H9 (cell line): ENCODE measurements at places on chromosomes 7 and 10.

DNA sequence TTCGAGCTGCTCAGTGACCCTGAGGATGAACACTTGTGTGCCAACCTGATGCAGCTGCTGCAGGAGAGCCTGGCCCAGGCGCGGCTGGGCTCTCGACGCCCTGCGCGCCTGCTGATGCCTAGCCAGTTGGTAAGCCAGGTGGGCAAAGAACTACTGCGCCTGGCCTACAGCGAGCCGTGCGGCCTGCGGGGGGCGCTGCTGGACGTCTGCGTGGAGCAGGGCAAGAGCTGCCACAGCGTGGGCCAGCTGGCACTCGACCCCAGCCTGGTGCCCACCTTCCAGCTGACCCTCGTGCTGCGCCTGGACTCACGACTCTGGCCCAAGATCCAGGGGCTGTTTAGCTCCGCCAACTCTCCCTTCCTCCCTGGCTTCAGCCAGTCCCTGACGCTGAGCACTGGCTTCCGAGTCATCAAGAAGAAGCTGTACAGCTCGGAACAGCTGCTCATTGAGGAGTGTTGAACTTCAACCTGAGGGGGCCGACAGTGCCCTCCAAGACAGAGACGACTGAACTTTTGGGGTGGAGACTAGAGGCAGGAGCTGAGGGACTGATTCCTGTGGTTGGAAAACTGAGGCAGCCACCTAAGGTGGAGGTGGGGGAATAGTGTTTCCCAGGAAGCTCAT lies 1.1 kb downstream of the DDIT4 start:
- peak; percentile 75 for DNase-seq

DNA sequence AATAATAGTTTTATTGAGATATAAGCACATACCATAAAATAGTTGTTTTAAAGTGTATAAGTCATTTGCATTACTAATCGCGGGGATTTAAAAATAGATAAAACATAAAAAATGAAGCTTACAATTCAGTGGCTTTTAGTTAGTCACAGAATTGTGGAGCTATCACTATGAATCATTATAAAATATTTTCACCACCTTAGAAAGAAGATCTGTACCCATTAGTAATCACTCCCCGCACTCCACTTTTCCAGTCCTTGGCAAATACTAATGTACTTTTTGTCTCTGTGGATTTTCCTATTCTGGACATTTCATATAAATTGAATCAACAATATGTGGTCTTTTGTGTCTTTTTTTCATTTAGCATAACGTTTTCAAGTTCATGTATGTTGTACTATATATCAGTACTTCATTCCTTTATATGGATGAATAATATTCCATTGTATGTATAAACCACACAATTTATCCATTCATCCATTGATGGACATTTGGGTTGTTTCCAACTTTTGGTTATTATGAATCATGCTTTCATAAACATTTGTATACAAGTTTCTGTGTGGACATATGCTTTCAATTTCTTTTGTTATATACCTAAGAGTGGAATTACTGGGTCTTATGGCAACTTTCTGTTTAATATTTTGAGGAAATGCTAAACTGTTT lies 162.5 kb downstream of the MAGI2 start:
- no peak for DNase-seq

- DNase-seq, result no peak
Measured at GRCh38 chr7:135789956-135790355, 41.3 kb upstream of the FAM180A start.

DNA sequence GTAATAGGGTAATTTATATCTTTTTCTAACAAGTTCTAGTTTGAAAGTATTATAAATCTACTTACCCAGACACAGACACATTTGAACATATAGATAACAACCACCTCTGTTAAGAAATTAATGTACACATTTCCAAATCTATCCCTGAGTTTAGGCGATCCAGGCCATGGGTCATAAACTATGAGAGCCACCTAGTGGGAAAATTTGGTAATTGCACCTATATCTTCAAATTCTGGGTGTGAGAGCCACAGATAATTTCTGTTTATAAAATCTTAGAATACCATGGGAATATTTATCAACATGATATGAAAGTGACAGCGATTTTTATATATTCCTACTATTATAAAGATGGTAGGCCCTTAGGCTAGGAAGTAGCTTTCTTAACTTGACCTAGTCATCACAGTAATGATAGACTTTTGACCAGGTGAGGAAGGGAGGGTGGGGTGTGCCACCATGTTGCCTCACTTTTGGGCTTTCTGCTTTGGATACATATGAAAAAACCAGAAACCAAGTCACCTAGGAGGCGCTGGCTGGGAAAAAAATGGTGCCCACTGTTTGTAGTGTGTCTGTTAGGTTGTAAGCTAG lies 8.0 kb upstream of the EPHA1 start:
- DNase-seq, result no peak

- DNase-seq, result no peak
Measured at GRCh38 chr7:30331338-30331737, 46.9 kb downstream of the ZNRF2 start.

GRCh38 chr10:51918440-51918839 lies 219.0 kb upstream of the CSTF2T start:
- no peak for DNase-seq

- no peak for DNase-seq
Measured at GRCh38 chr7:29039821-29040578, 81.9 kb upstream of the TRIL start.

- no peak for DNase-seq
Measured at GRCh38 chr10:96306516-96306915, 2.3 kb downstream of the DNTT start.

DNA sequence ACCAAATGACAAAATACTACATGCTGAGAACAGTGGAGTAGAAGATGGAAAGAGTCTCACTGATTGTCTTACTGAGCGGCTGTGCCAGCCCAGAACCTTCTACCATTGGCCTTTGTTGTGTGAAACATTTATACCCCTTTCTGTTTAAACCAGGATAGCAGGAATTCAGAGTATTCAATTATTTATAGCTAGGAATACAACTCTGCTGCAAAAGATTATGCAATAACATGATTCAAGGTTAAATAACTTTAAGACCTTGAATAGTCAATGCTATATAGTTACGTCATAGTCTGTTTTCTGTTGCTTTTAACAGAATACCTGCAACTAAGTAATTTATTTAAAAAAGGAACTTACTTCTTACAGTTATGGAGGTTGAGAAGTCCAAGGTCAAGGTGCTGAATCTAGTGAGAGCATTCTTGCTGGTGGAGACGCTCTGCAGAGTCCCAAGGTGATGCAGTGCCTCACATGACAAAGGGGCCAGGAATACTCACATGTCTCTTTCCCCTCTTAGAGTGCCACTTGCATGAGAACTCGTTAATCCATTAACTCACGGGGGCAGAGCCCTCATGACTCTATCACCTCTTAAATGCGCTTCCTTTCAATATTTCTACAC lies 371.8 kb downstream of the MDFIC start:
- DNase-seq, result no peak

DNA sequence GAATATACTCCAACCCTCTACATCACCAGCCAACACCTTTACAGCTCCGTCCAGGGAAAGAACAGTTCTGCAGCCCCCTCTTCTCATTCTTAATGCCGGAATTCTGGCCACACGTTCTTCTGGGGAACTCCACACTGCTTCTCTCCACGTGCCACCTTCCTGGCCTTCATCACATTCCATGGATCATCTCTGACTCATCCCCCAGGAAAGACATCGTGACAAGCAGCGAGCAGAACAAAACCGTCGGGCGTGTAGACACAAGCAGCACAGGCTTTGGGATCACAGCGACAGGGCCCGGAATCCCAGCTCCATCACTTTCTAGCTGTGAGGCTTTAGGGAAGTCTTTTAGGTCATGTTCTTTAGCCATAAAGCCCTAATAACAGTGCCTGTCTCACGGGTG lies 590.3 kb upstream of the FOXK1 start:
- DNase-seq, result no peak

- DNase-seq, result no peak
Measured at GRCh38 chr7:56537952-56538351, 421.7 kb upstream of the NUPR2 start.

GRCh38 chr7:44738051-44738723 lies 10.5 kb upstream of the ZMIZ2 start:
- no peak for DNase-seq

DNA sequence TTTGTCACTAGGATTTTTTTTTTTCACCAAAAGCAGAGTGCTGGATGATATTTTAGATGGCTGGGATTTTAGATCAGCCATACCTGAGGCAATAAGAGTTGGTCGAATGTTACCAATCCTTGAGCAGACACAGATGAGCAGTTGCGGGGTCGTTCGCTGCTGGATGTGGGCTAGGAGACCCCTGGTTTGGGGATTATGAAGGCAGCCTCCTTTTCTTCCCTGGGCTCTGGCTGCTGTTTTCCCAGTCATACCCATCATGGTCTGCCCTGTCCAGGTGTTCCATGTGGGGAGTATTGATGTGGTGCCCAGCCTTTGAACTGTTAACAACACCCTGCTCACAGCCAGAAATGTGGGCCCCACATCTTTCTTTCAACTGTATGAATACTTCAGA lies 5.0 kb downstream of the PTPRE start:
- no peak for DNase-seq

DNA sequence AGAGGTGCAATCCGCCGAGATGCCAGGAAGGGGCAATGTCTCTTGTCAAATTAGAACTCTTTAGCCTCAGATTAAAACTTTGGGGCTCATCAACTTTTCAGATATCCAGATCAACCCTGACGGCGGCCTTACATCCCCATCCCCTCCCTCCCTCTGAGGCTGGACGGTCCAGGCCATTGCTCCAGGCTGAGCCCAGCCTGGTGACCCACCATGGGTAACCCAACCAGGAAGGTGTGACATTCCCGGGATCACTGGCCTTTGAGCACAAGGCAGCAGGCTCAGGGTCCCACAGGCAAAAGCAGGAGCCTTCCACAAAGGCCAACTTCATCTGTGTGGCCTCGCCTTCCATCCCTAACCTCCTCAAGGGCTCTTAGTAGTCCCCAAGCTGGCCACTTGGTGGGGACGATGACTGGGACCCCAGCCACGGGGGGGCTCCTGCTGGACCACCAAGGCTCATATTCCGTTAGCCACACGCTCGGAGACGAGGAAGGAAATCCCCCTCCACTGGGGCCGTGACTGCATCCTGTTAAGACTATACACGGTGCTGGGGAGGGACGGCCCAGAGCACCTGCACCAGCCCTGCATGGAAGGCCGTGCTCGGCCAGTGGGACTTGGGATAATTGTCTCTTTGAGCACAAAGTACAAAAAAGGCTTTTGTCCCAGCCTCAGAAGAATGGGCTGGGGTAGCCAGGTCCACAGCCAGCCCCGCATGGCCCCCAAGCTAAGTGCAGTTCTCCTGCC lies 62.8 kb downstream of the ZRANB1 start:
- no peak for DNase-seq
